ENCODE measurements at places on chromosomes 7 and 10. TPM values are rescaled to one million over a fixed set of nuclear protein-coding genes. Genes with fewer than 3 reads are reported as not detected.

DNA sequence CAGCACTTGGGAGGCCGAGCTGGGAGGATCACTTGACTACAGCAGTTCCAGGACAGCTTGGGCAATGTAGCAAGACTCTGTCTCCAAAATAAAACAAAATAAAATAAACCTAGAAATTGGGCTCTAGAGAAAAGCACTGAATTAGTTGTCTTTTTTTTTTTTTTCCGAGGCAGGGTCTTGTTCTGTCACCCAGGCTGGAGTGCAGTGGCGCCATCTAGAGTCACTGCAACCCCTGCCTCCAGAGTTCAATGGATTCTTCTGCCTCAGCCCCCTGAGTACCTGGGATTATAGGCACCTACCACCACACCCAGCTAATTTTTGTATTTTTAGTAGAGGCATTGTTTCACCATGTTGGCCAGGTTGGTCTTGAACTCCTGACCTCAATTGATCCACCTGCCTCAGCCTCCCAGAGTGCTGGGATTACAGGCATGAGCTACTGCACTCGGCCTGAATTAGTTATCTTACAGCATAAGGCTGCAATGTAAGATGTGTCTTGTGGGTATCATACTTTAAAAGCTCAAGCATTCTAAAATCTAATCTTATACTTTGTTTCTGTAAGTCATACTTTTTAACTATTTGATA is 12.8 kb downstream of the MEIG1 start:
- DNase-seq = peak; percentile 39

DNA sequence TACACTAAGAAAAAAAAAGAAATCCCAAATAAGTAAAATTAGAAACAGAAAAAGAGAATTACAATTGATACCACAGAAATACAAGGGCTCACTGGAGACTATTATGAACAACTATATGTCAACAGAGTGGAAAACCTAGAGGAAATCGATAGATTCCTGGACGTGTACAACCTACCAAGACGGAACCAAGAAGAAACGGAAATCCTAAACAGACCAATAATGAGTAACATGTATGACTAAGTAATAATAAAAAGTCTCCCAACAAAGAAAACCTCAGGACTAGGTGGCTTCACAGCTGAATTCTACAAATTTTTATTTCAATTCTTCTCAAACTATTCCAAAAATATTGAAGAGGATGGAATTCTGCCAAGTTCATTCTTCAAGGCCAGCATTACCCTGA is 13.9 kb downstream of the DIP2C start:
- no peak for DNase-seq

GRCh38 chr7:130521258-130521951 is 29.5 kb downstream of the MEST start:
- peak; percentile 1 for DNase-seq

GRCh38 chr10:95125582-95125981 is 56.3 kb upstream of the CYP2C8 start:
- no peak for DNase-seq

GRCh38 chr7:141975806-141976523 is 2.4 kb upstream of the TAS2R38 start:
- peak; percentile 90 for DNase-seq

- DNase-seq = no peak
Observed at GRCh38 chr7:142964502-142965246, 2.5 kb upstream of the KEL start.

The VGF gene
- 1.6 TPM for total RNA-seq

The WNT2 gene
- not detected for total RNA-seq

The GIMAP1 gene
- total RNA-seq = not detected

The IFT22 gene
- 30.1 TPM for total RNA-seq

The MUC12 gene
- total RNA-seq = not detected

The CABCOCO1 gene
- total RNA-seq = 0.28 TPM

The GHRHR gene
- total RNA-seq = not detected

All from neural progenitor cell (in vitro differentiated cells).